ENCODE measurements at places on chromosomes 2 and 18. TPM values are rescaled to one million over a fixed set of nuclear protein-coding genes. Genes with fewer than 3 reads are reported as not detected.

GREB1 gene
- 0.18 TPM for total RNA-seq

EVX2 gene
- total RNA-seq = not detected

CRYBA2 gene
- total RNA-seq = not detected

TMEM247 gene
- total RNA-seq = not detected

HSBP1L1 gene
- total RNA-seq = 4.7 TPM

DSG4 gene
- not detected for total RNA-seq

TFCP2L1 gene
- total RNA-seq = not detected

Data from cardiac atrium fibroblast (primary cell).